CD8-positive, alpha-beta memory T cell (primary cell): ENCODE measurements at places on chromosomes 4 and X. TPM values are rescaled to one million over a fixed set of nuclear protein-coding genes. Genes with fewer than 3 reads are reported as not detected.

The CXCR3 gene
- 69.3 TPM for total RNA-seq

The MGST2 gene
- total RNA-seq = 4.6 TPM

The HAND2 gene
- not detected for total RNA-seq

The MUC7 gene
- total RNA-seq = not detected

The MGAT4D gene
- total RNA-seq = not detected

The L1CAM gene
- 0.62 TPM for total RNA-seq

The RHOH gene
- total RNA-seq = 148 TPM

The NSG1 gene
- 16.3 TPM for total RNA-seq

The DMP1 gene
- not detected for total RNA-seq

The CSAG2 gene
- not detected for total RNA-seq

The TKTL2 gene
- not detected for total RNA-seq

- H3K4me1 ChIP-seq = no peaks in the 10 kb centered on the region
- no peaks in the 10 kb centered on the region for H3K27me3 ChIP-seq
- H3K27ac ChIP-seq = no peak overlapping the region
- no peak for DNase-seq
- no peak overlapping the region for H3K4me3 ChIP-seq
- H3K36me3 ChIP-seq = no peaks in the 10 kb centered on the region
Measured at GRCh38 chr4:186624951-186625350, 69.6 kb upstream of the MTNR1A start.

GRCh38 chr4:17957688-17958087, 63.9 kb downstream of the LCORL start:
- H3K27me3 ChIP-seq = no peaks in the 10 kb centered on the region
- no peak for DNase-seq
- no peaks in the 10 kb centered on the region for H3K36me3 ChIP-seq

- H3K4me3 ChIP-seq = no peak overlapping the region
- H3K36me3 ChIP-seq = no peaks in the 10 kb centered on the region
- DNase-seq = no peak
- no peaks in the 10 kb centered on the region for H3K4me1 ChIP-seq
Measured at GRCh38 chr4:106717091-106717490, 319.0 kb downstream of the DKK2 start.

DNA sequence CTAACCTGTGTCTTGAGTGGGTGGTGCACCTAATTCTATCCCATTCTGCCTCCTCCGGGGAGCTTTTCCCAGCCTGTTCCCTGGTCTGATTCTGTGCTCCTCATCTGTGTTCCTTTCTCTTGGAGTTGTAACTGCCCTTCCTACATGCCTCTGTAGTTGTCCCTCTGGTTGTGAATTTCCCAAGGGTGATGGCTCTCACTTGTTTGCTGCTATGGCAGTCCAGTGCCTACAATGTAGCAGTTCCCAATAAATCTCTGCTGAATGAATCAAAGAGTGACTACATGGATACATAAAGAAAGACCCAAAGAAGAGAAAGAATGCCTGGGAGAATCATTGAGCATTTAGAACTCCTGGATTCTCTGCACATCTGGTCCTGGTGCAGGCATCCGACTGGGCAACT, 141.6 kb downstream of the HS3ST1 start:
- H3K27me3 ChIP-seq = no peaks in the 10 kb centered on the region
- no peak overlapping the region for H3K27ac ChIP-seq
- H3K4me3 ChIP-seq = no peak overlapping the region
- no peaks in the 10 kb centered on the region for H3K4me1 ChIP-seq

- no peak overlapping the region for H3K4me3 ChIP-seq
- no peak for DNase-seq
- no peak overlapping the region for H3K27ac ChIP-seq
- no peaks in the 10 kb centered on the region for H3K4me1 ChIP-seq
Measured at GRCh38 chrX:85941275-85941674, 106.1 kb downstream of the CHM start.

GRCh38 chr4:67201334-67201733, 344.0 kb downstream of the CENPC start:
- H3K27ac ChIP-seq = no peak overlapping the region
- H3K27me3 ChIP-seq = no peaks in the 10 kb centered on the region
- no peak overlapping the region for H3K4me3 ChIP-seq
- no peak for DNase-seq
- no peaks in the 10 kb centered on the region for H3K4me1 ChIP-seq
- no peaks in the 10 kb centered on the region for H3K36me3 ChIP-seq

GRCh38 chr4:183729069-183729406, 69.9 kb downstream of the TRAPPC11 start:
- H3K27me3 ChIP-seq = no peaks in the 10 kb centered on the region
- H3K36me3 ChIP-seq = no peaks in the 10 kb centered on the region
- H3K4me3 ChIP-seq = no peak overlapping the region
- H3K27ac ChIP-seq = no peak overlapping the region

GRCh38 chrX:1323315-1323714, 13.3 kb upstream of the IL3RA start:
- H3K4me3 ChIP-seq = no peak overlapping the region
- H3K36me3 ChIP-seq = no peaks in the 10 kb centered on the region
- H3K4me1 ChIP-seq = no peaks in the 10 kb centered on the region
- no peaks in the 10 kb centered on the region for H3K27me3 ChIP-seq

- no peak overlapping the region for H3K4me3 ChIP-seq
- no peaks in the 10 kb centered on the region for H3K4me1 ChIP-seq
- DNase-seq = no peak
- H3K27ac ChIP-seq = no peak overlapping the region
Measured at GRCh38 chr4:86286726-86287125, 73.1 kb downstream of the MAPK10 start.

DNA sequence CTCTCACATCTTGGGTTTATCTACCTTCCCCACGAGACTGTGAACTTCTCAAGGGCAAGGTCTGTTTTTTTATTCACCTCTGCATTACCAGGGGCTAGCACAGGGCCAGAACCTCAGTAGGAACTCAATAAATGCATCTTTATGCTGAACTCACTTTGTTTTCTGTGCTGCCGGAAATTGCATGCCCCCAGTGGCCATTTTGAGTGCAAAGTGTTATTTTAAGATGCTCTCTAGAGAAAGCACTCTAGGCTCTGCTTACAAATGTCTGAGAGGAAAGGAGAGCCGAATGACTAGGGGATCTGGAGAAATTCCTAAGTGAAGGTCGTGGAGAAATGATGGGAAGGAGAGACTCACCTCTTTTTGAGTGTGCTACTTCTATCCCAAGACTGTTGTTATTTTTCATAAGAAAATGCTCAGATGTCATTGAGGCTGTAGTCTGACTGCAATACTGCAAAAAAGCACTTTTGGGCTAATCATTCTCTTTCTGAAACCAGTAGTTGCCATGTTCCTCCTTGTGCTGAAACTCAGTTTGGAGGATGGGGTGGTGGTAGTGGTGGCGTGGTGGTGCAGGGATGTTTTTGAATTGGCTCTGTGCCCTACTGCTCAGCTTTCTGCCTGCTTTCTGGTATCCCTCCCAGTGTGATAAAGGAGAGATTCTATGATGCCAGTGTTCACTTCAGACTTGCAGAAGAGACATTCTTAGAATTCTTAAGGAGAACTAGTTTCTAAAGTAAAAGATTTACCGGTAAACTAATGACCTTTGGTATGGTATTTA, 41.3 kb downstream of the DOCK11 start:
- peak overlapping the region; percentile 38 for H3K4me3 ChIP-seq
- H3K27me3 ChIP-seq = no peaks in the 10 kb centered on the region
- H3K27ac ChIP-seq = peak overlapping the region; percentile 27
- peak; percentile 60 for DNase-seq

- H3K36me3 ChIP-seq = no peaks in the 10 kb centered on the region
- no peak overlapping the region for H3K4me3 ChIP-seq
- no peak overlapping the region for H3K27ac ChIP-seq
Measured at GRCh38 chr4:137389911-137390520, 142.3 kb downstream of the PCDH18 start.

- no peaks in the 10 kb centered on the region for H3K36me3 ChIP-seq
- no peak overlapping the region for H3K4me3 ChIP-seq
- DNase-seq = peak; percentile 16
- no peaks in the 10 kb centered on the region for H3K27me3 ChIP-seq
- H3K27ac ChIP-seq = no peak overlapping the region
Measured at GRCh38 chrX:11724122-11725017, 33.7 kb upstream of the MSL3 start.

GRCh38 chr4:85595796-85596559, 121.0 kb downstream of the ARHGAP24 start:
- no peak for DNase-seq
- no peak overlapping the region for H3K27ac ChIP-seq
- H3K4me3 ChIP-seq = no peak overlapping the region
- no peaks in the 10 kb centered on the region for H3K27me3 ChIP-seq

DNA sequence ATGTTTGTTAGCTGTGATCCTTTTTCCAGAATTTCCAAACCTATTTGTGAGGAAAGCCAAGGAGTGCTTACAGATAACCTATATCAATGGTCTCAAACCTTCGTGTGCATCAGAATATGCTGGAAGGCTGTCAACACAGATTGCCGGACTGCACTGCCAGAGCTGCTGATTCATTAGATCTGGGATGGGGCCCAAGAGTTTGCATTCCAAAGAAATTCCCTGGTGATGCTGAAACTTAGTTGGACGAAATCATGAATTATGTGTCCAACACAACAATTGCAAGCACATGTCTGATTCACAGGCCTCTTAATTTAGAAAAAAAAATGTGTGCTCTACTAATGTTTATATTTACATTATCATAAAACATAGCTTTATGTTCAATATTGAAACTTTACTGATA, 544.0 kb upstream of the AMOT start:
- H3K27me3 ChIP-seq = no peaks in the 10 kb centered on the region
- H3K27ac ChIP-seq = no peak overlapping the region
- no peaks in the 10 kb centered on the region for H3K4me1 ChIP-seq

GRCh38 chr4:2290488-2290887, 28.6 kb upstream of the MXD4 start:
- no peak for DNase-seq
- no peaks in the 10 kb centered on the region for H3K27me3 ChIP-seq
- H3K36me3 ChIP-seq = no peaks in the 10 kb centered on the region

GRCh38 chr4:147049946-147050345, 104.3 kb upstream of the TTC29 start:
- H3K27ac ChIP-seq = no peak overlapping the region
- no peaks in the 10 kb centered on the region for H3K27me3 ChIP-seq
- no peak overlapping the region for H3K4me3 ChIP-seq
- no peaks in the 10 kb centered on the region for H3K4me1 ChIP-seq
- H3K36me3 ChIP-seq = no peaks in the 10 kb centered on the region

DNA sequence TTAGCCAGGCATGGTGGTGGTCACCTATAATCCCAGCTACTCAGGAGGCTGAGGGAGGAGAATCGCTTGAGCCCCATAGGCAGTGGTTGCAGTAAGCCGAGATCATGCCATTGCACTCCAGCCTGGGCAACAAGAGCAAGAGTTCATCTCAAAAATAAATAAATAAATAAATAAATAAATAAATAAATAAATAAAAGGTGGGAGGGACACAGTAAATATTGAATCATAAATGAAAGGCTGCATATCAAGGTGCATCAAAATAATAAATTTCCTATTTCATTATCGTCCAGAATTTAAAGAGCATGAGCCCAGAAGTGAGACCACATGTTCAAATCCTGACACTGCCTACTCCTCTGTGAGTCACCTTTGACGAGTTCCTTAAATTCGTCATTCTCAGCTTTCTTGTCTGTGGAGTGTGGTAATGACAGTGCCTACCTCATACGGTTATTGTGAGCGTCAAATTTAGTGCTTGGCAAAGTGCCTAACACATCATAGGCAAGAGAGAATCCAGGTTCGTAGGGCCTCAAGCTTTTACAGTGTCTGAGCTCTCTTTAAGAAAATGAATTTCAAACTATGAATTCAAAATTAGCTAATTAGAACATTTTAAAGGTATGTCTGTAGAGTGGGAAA, 49.9 kb downstream of the IL15 start:
- H3K27ac ChIP-seq = no peak overlapping the region
- no peaks in the 10 kb centered on the region for H3K36me3 ChIP-seq
- H3K4me3 ChIP-seq = no peak overlapping the region
- no peak for DNase-seq
- H3K4me1 ChIP-seq = no peaks in the 10 kb centered on the region
- H3K27me3 ChIP-seq = no peaks in the 10 kb centered on the region

DNA sequence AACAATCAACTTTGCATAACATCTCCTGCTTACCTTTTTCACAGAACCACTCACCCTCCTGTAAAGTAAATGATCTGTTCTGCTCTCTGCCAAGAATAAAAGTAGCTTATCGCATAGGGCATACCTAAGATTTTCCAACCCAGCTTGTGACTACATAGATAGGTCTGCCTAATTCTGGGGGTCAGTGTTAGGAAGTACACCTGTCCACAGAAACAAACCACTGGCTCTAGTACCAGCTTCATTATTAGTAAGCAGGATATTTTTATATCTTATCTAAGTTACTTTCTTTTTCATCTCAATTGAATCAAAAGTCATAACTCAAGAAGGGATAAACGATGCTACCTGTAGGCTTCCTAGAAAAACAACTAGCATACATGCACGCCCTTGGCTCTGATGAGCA, 23.8 kb downstream of the CXCL1 start:
- H3K27ac ChIP-seq = no peak overlapping the region
- no peaks in the 10 kb centered on the region for H3K36me3 ChIP-seq
- H3K27me3 ChIP-seq = no peaks in the 10 kb centered on the region
- no peaks in the 10 kb centered on the region for H3K4me1 ChIP-seq
- no peak overlapping the region for H3K4me3 ChIP-seq

DNA sequence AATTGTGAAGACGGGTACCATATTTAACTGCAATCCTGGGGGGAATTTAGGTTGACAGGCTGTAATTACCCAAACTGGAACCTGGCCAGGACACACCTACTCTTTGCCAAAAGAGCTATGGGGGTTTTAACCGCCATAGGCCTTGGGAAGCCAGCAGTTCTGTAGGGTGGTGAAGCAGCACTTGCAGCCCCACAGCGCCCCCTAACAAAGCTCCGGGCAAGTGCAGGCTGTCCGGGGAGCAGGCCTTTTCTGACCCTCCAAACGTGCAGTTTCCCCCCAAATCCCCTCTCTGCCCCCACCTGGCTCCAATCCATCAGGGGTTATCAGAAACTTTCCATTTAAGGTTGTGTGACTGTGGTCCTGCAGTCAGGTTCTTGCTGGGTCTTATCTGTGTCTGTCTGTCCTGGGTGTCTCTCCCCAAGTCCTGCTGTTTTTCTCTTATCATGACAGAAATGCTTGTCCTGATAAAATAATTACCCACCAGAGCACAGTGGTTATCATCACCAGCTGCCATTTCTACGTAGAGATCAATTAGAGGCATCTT, 350.9 kb downstream of the MID1IP1 start:
- H3K36me3 ChIP-seq = no peaks in the 10 kb centered on the region
- no peaks in the 10 kb centered on the region for H3K4me1 ChIP-seq
- peak; percentile 46 for DNase-seq
- no peak overlapping the region for H3K27ac ChIP-seq

DNA sequence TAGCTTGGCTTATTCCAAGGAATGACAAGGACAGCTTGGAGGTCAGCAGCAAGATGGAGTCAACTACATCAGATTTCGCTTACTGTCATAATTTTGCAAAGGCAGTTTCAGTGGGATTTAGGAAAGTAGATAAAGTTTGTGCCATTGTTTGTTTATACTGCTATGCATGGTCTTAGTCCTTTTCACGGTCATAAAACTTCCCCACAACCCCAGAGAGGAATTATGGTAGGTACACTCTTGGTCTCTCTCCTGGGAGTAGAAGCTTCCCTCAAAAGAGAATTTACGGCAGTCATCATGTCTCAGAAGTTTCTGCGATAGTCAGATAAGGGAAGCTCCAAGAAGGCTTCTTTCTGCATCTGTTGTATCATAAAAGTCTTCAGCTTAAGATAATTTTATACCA, 27.9 kb upstream of the HERC6 start:
- H3K27ac ChIP-seq = no peak overlapping the region
- no peaks in the 10 kb centered on the region for H3K36me3 ChIP-seq
- DNase-seq = no peak
- H3K4me3 ChIP-seq = no peak overlapping the region
